ENCODE measurements at places on chromosomes 7 and 10.
A peak's percentile ranks its signal among the peaks of the same experiment; 100 is the strongest.

- no peak for DNase-seq
Observed at GRCh38 chr10:94315024-94315451, 47.7 kb downstream of the NOC3L start.

GRCh38 chr7:1545417-1546246 lies 10.4 kb downstream of the TMEM184A start:
- DNase-seq = no peak

DNA sequence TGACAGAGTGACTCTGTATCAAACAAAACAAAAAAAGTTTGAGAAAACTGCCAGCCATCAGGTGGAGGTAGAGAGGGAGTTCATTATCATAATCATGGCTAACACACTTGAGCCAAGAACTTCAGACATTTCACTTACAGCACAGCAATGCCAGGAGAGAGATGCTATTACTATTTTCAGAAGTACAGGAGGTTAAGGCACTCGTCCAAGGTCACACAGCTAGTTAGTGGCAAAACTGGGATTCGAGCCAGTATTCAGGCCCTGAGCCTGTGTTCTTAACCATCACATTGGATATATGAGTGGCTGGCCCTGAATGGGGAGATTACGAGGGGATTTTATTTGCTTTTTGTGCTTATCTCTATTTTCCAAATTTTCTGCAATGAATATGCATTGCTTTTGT lies 24.8 kb upstream of the UNC5B start:
- DNase-seq = no peak

DNA sequence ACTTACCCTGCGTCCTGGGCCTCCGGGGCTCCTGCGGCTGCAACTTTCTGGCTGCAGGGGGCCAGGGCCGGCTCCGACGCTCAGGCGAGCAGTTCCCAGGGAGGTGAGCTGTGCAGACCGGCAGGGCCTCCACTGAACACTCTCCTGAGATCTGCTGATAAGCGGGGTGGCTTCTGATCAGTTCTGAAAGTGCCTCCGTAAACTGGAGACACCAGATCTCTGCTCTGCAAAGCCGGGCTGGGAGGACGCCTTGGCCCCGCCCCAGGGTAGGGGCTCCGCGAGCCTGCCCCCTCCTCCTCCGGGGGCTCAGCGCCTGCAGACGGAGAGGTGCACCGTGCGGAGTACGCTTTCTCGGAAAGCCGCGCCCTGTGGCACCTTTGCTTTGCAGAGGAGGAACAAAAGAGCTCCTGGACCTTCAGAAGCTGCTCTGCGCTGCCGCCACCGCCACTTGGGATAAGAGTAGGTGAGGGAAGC lies 141.3 kb upstream of the VKORC1L1 start:
- peak; percentile 58 for DNase-seq

DNA sequence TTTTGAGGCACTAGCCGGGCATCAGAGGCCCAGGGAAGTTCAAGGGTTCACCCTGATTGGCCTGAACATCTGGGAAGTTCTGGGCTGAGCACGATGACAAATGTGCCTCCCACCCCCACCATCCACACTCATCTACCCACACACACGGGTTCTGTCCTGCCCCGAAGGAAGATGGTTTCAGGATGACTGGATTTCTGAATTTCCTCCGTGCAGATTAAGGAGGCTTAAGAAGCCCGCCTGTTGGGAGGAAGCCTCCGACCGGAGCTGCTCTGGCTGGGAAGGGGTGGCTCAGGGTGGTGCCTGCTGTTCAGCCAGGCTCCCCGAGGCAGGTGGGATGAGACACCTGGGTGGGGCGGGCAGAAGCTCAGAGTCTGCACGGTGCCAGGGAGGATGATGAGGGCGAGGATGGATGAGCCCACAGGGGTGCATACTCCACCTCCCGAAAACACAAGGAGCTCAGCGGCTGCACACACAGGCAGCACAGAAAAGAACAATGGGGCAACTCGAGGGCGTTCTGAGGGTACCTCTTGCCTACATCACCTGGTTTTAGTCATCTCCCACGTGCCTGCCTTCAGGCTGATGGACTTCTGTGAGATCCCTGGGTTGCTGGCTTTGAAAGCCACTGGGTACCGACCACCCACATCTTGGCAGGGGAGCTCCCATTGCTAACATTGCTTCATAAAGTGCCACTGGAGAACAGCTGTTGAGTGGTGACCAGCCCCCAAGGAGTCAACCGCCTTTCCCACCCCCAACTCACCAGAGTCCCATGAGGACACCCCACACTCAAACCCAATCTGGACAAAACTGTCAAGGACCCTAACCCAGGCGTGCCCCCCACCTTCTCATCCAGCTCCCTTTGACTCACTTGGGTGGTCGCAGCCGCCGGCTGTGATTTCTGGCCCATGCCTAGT lies 41.2 kb downstream of the CALML3 start:
- no peak for DNase-seq

DNA sequence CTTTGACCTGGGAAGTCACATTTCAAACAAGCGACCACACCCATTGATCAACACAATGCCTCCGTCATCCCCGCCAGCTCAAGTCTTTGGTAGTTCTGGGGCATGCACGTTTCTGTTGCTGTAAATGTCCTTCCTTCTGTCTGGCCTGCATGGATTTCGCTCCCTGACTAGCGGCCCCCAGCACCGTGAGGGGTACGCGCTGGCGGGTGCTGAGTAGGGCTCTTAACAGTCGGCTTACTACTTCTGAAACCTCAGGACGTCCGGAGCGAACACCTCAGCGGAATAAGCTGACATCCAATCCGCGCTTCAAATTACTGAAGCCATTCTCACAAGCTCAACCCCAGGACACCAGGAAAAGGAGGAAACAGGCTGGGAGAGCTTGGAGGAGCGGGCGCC lies 505 bp downstream of the NUDCD3 start:
- DNase-seq = peak; percentile 24

DNA sequence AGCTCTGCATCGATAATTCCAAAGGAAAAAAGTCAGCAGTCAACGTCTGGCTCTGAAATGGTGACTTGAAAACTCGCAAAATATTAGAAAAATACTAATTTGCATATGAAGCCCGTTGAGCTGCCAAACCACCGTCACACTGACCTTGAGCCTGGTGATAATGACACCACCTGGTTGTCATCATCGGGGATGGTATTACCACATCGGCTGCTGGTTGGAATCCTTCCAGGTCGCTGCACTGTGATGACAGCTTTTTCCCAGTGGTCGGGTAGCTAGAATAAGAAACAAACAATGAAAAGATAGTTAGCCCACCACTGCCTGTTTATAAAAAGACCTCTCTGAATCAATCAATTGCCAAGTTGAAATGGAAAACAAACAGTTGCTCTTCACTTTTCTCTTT lies 41.6 kb downstream of the LAMB1 start:
- no peak for DNase-seq

All from NCI-H748 treated with DMSO at 0.1 percent for 48 hours (cell line).